Activated CD4-positive, alpha-beta T cell treated with anti-CD3 and anti-CD28 coated beads, Interleukin-2, Interleukin-6, amounts not matched to agents 100 ng/mL and 50 ng/mL, durations not matched to agents 16 hours and 8 hours (primary cell): ENCODE measurements at places on chromosomes 16 and 17.
A peak's percentile ranks its signal among the peaks of the same experiment; 100 is the strongest.

DNA sequence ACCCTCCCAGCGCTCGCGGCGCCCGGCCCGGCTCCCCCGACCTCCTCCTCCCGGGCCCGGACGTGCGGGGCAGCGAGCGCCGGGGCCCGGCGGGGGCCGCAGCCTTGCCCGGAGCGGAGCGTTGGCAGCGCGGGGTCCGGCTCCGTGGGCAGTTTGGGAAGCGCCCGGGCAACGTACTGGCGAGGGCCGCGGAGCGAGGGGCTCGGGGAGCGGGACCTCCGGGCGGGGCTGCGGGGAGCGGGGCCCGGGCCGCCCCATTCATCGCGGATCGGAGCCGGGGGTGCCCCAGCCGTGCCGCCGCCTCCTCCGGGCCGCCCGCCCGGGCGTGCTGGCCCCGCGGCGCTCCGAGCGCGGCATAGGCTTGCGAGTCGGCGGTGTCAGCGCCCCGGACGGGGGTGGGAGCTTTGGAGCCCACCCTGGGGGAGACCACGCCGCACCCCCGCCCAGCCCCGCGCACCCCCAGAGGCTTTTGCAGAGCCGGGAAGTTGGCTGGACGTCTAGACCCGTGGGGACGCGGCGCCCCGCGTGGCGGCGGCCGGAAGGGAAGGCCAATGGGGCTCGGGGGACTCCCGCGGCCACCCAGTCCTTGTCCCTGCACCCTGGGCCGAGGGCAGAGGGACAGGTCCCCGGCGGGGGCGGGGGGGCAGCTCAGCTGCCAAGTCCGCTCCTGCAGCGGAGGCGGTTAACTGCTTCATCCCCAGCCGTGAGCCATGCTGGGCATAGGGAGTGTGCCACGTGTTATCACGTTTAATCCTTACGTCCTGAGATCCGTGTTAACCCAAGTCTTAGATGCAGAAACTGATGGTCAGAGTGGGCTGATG is 852 bp downstream of the ZNF469 start:
- no peak for DNase-seq

GRCh38 chr17:61997664-61998063 is 67.4 kb downstream of the MED13 start:
- no peak for DNase-seq

GRCh38 chr16:69424935-69425784 is 741 bp downstream of the CYB5B start:
- DNase-seq, result peak; percentile 28

- no peak for DNase-seq
Measured at GRCh38 chr17:69086641-69087040, 25.9 kb upstream of the ABCA9 start.

GRCh38 chr16:4578961-4579530 is 22.9 kb downstream of the C16orf96 start:
- no peak for DNase-seq

GRCh38 chr17:248337-249235 is 67.1 kb upstream of the DOC2B start:
- no peak for DNase-seq

DNA sequence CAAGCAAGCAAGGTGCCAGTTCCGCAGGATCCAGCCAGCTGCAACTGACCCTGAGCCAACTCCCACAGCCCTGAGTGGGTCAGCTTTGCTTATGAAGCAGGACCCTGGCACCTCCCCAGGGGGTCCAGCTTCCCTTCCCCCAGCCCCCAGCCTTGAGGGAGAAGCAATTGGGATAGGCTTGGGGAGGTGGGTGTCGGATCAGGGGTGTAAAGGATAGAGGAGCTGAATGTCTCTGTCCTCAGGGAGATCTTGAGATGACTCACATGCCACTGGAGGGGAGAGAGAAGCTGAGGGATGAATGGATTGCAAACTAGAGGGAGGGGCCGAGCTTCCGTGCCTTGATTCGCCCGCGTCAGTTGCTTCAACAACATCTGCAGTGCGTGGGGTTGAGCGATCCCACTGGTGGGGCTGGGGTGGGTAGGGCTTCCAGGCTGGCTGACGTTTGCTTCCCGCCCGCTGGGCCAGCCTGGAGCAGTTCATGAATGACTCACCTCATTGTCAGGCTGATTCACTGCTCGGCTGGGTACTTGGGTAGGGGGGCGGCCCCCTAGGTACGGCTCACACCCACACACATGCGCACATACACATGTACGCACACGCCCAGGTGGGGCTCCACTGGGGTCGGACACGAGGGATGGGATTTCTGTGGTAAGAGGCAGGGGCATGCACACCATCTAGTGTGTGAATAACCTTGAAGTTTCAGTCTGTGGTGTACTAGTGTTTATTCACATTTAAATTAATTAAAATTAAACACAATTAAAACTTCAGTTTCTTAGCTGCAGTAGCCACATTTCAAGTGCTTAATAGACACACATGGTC is 3.6 kb upstream of the HROB start:
- peak; percentile 78 for DNase-seq

- no peak for DNase-seq
Measured at GRCh38 chr16:54645345-54645744, 285.3 kb upstream of the IRX5 start.

GRCh38 chr17:80519091-80519781 is 25.4 kb upstream of the RPTOR start:
- DNase-seq, result no peak

DNA sequence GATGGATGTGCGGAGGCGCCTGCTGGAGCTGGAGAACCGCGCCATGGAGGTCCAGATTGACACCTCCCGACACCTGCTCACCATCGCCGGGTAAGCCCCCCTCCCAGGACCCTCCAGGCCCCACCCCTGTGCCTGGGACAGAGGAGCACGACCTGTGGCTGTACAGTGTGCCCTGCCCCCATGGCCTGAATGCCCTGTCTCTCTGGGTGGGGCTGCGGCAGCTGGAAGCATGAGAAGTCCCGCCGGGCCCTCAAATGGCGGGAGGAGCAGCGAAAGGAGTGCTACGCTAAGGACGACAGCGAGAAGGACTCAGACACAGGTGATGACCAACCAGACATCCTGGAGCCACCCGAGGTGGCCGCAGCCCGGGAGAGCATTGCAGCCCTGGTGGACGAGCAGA is 11.2 kb downstream of the BTBD17 start:
- DNase-seq, result no peak

- no peak for DNase-seq
Measured at GRCh38 chr16:65876624-65877023, 489.9 kb upstream of the CDH5 start.

DNA sequence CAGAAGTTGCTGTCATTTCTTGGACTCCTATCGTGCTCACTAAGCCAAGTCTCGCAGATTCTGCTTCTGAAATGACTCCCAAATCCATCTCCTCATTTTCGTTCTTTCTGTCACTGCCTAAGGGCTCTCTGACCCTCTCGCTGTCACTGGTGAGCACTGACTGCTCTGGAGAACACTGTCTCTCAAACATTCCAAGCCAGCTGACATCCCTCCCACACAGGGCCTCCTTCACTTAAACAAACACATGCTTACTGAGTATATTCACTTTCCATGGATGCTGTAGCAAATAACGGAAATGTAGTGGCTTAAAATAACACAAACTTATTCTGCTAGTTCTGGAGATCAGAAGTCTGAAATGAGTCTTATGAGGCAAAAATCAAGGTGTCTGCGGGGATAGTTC is 18.8 kb downstream of the CACNG1 start:
- DNase-seq, result no peak

DNA sequence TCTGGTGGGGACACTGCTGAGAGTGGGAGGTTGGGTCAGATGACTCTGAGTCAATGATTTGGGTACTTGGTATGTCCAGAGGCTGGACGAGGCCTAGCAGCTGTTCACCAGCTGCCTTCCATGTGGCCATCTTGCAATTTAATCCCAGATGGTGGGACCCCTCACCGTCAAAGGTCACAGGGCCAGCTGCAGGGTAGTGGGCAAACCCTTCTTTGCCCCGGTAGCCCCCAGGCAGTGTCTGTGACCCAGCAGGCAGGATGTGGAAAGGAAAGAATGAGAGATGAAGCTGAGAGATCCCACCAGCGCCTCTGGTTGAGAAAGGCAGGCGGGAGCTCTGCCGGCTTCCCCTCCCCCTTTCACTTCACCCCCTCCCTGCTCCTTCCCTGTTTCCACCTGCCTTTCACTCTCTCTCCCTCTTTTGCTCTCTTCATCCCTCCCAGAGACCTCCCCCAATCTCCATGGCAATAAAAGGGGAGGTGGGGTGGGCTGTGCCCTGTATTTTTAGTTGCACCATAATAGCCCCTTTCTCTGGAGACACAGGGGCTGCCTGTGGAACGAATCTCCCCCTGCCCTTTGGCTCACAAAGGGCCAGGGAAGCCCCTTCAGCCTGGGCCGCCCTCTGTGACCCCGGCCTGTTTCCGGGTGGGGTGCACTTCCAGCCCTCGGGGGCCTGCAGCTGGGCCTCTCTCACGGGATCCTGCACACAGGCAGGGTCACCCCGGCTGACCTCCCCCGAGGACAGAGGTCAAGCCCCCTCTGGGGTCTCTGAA is 20.2 kb downstream of the CDK5RAP3 start:
- DNase-seq, result no peak

DNA sequence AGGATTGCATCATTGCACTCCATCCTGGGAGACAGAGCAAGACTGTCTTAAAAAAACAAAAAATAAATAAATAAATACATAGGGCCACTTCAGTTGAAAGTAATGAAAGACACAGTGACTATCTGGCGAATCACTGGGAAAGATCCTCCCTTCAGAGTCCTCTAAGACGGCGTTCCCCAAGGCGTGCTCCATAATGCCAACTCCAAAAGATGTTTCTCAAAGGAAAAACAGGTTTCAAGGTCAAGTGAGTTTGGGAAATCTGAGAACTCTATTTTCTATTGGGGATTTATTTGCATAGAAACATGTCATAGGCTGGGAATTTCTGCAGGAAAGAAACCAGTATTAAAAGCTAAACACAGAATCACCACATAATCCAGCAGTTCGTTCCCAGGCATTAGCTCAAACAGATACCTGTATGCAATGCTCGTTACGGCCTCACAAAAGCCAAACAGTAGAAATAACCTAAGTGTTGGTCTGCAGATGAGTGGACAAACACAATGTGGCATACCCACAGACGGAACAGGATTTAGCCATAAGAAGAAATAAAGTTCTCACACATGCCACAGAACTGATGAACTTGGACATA is 7.9 kb downstream of the KLHDC4 start:
- DNase-seq, result no peak

GRCh38 chr16:52787709-52788108 is 240.8 kb upstream of the TOX3 start:
- no peak for DNase-seq

- DNase-seq, result no peak
Measured at GRCh38 chr16:72812672-72813071, 235.3 kb downstream of the ZFHX3 start.

DNA sequence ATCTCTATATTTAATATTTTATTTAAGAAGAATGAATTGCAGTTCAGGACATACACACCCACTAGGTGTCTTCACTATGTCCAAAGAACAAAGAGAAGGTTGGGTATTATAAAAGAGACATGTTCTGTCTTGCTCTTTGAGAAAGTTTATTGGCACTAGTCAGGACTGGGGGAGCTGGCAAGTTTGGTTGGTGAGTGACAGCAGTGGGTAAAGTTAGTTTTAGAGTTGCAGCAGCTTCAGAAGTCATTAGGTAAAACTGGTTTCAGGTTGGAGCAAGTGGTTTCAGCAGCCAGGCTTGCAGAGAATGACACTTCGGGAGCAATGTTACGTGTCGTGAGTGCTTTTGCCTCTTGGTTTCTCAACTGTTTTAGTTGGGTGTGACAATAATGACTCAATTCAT is 142.2 kb upstream of the HS3ST3A1 start:
- no peak for DNase-seq

DNA sequence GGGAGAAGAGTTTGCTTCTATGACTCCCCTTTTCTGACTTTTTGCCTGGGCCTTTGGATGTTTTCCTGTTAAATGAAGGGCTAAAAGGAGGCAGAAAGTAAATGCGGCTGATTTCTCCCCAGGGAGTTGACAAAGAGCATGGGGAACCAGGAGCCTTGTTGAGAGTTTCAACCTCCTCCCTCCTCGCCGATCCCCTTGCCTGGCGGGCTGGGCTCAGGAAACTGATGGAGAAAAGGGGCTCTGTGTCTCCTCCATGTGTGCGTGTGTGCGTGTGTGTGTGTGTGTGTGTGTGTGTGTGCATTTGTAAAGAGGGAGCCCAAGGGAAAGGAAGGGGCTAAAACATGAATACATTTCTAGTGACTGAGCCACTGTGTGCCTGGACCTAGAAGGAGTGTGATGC is 94.5 kb downstream of the ZDHHC7 start:
- DNase-seq, result no peak

DNA sequence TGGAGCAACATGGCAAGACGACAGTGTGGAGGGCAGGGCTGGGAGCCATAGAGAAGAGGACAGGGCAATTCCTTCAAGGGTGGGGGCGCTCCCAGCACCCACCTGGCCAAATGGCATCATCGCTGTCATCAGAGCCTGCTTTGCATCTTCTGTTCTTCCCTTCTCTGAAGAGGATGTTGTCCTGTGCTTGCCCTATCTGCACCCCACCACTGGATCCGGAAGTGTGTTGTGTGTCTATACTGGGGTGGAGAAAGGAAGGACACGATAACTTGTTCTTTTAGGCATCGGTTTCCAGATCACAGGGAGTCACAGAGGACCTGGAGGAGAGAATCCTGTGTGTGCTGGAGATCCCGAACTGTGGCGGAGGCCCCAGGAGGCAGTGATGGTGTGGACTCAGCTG is 25.7 kb upstream of the ANKRD40CL start:
- DNase-seq, result no peak

DNA sequence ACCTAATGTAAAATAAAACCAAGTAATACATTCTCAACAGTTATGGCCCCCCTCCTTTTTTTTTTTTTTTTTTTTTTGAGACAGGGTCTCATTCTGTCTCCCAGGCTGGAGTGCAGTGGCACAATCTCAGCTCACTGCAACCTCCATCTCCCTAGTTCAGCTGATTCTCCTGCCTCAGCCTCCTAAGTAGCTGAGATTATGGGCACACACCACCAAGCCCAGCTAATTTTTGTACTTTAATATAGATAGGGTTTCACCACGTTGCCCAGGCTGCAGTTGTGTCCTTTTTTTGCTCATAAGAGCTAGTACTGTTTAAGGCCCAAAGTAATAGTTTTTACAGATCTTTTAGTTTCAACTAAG is 18.3 kb downstream of the EARS2 start:
- no peak for DNase-seq

DNA sequence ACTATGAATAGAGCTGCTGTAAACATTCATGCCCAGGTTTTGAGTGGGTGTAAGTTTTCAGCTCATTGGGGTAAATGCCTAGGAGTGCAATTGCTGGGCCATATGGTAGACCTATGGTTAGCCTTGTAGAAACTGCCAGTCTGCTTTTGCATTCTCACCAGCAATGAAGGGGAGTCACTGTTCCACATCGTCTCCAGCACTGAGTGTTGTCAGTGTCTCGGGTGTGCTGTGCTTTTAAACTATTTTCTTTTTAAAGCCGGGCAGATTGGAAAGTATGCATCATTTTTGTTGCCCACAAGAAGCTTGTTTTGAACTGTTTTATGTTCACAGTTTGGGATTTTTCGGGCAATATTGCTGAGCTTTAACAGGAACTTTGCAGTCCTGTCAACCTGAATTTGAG is 7.9 kb downstream of the RMI2 start:
- DNase-seq, result no peak

GRCh38 chr17:33292981-33293867 is at the start of gene ASIC2:
Gene ASIC2, minus strand, starts transcription at chr17:33293295.
- no peak for DNase-seq

- no peak for DNase-seq
Measured at GRCh38 chr17:13333661-13334060, 268.1 kb downstream of the HS3ST3A1 start.

GRCh38 chr16:2009791-2010510 is at the start of gene ZNF598:
Gene ZNF598, minus strand, starts transcription at chr16:2009821.
- peak; percentile 88 for DNase-seq

GRCh38 chr16:50261707-50262235 is 4.6 kb upstream of the ADCY7 start:
- no peak for DNase-seq

- DNase-seq, result no peak
Measured at GRCh38 chr17:28948342-28948741, 3.0 kb downstream of the PHF12 start.
